Suppressor macrophage treated with lipopolysaccharide for 4 hours (primary cell): ENCODE measurements at places on chromosomes 5 and 9.

DNA sequence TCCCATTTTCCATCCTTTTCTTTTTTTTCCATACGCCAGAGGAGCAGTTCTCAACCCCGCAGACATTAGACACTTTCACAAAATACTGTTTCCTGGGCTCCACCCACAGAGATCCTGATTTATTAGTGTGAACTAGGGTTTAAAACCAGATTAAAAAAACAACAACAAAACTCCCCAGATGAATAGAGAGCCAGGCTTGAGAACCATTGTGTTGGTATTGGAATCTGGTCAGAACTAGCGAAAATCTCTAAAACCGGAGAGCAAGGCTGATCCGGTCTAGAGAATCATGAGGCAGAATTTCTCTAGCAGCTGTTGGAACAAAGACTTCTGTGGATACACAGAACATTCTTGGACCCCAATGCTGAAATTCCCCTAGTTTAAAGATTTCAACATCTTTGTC lies 173.0 kb downstream of the PCSK1 start:
- no peak for DNase-seq

- no peak for DNase-seq
These were observed 210.5 kb downstream of the FSTL4 start for GRCh38 chr5:133401731-133402347.

GRCh38 chr9:3875361-3876132 lies 349.7 kb upstream of the RFX3 start:
- DNase-seq, result peak; percentile 73

DNA sequence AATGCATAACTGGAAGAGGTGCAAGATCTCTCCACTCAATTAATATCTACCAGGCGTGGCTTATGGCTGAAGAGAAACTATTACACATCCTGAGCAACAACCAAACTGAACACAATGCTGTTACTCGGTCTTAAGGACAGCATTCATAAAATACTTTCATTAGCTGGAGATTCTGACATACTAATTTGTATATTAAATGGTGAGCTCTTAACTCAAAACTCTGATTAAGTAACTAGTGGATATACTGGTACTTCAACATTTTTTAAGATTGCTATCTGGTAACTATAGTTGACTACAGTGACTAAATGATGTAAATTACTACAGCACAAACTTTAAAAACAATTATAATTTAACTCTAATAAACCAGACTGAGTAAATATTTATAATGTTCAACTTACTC lies 15.8 kb downstream of the ZDHHC21 start:
- no peak for DNase-seq

GRCh38 chr5:177593511-177593910 lies 1.5 kb downstream of the TMED9 start:
- no peak for DNase-seq

DNA sequence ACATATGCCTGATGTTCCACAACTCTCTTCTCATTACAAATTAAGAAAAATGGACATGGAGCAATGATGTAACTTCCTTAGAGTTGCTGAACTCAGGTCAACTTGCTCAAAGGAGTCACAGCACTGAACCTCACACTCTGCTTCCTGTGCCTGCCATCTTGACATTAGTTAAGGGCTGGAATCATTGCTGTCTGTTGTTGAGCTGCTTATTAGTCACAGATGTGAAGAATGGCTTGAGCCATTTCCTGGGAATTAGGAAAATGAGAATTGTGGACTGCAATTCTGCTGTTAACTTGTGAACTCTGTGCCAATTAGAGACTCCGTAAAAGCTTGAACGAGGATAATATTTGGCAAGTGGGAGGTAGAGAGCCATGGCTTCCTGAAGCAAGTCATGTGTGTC lies 212.0 kb downstream of the ADAMTS12 start:
- DNase-seq, result no peak

- DNase-seq, result no peak
These were observed 86.1 kb downstream of the BARX1 start for GRCh38 chr9:93869088-93869487.

- DNase-seq, result no peak
These were observed 43.2 kb downstream of the WWC1 start for GRCh38 chr5:168334695-168335094.

GRCh38 chr5:60841361-60841760 lies 2.7 kb downstream of the ELOVL7 start:
- no peak for DNase-seq

GRCh38 chr5:54385994-54386393 lies 69.5 kb upstream of the HSPB3 start:
- no peak for DNase-seq

DNA sequence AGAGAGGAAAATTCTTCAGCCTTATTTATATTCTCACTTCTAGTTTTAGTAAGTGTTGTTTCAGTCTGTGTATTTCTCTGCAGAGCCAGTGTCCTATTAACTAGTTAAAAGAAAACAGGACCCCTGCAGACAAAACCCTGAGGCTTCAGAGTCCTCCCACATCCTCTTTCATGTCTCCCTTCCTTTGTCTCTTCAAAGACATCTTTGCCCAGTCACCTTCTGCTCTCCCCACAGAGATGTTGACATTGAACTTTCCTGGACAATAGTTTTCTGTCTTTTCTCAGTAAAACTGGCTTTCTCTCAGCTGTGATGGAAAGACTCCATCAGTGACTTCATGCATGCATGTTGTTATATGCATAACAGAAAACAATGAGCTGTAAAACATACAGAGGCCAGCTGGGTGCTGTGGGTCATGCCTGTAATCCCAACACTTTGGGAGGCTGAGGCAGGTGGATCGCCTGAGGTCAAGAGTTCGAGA lies 20.2 kb downstream of the GRAMD2B start:
- DNase-seq, result no peak

- no peak for DNase-seq
These were observed 162.6 kb downstream of the GLIS3 start for GRCh38 chr9:4137234-4137633.

- peak; percentile 24 for DNase-seq
These were observed 24.5 kb downstream of the SNX18 start for GRCh38 chr5:54541823-54542783.

- DNase-seq, result no peak
These were observed 59.4 kb upstream of the PTPN3 start for GRCh38 chr9:109557481-109557880.

- DNase-seq, result peak; percentile 68
These were observed 2.5 kb downstream of the PTGES2 start for GRCh38 chr9:128124873-128125579.

DNA sequence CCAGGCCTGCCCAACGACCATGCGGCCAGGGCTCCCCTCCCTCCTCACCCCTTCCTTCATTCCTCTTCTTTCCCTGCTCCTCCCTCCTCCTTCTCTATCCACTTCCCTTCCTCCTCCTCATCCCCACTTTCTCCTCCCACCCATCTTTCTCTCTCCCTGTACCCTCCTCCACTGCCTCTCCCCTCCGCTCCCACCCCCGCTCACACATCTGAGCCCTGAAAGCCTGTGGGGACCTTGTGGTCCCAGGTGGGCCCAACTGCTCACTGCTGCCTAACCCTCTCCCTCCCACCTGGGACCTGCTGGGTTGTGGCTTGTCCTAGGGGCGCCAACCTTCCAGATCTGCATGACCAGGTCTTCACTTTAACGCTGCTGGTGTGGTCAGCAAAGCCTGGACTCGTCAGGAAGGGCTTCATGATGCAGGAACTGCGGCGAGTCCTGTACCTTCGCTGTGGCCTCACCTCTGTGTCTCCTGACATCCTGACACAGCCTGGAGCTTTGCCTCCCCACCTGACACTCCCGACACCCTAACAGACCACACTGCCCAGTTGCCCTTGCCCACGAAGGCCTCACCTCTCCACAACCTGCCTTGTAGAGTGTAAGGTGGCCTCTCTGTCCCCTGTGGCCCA lies 34.6 kb downstream of the C5orf15 start:
- no peak for DNase-seq

DNA sequence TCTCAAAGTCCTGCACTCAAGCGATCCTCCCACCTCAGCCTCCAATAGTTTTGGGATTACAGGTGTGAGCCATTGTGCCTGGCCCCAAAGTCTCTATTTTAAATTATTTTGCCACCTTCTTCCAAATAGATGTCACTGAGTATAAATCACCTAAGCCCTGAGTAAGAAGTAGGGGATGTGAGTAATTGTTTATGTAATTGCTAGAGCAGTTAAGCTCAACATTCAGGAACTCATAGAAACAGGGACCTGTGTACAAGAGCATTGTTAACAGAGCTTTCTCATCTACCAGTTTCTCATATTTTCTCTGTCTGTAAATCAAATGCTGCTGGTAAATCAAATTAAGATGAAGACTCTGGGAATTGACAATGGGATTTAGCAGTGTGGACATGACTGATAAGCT lies 26.3 kb downstream of the CDK7 start:
- no peak for DNase-seq

DNA sequence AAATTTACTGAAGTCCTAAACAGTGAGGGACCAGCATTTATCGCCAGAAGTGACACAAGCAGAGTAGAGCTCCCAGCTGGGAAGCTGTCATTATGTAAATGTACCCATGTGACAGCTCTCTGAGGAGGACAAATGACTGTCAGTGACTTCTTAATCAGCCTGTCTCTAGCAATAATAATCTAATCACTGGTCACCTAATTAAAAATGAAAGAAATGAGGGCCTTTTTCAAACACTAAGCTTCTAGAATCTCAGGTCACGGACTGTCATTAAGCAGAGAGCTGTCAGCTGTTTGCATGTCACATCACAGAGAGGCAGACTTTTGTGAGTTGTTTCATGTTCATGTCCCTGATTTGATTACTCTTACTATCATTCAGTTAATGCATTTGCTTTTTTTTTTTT lies 77.9 kb upstream of the FBXL17 start:
- no peak for DNase-seq

DNA sequence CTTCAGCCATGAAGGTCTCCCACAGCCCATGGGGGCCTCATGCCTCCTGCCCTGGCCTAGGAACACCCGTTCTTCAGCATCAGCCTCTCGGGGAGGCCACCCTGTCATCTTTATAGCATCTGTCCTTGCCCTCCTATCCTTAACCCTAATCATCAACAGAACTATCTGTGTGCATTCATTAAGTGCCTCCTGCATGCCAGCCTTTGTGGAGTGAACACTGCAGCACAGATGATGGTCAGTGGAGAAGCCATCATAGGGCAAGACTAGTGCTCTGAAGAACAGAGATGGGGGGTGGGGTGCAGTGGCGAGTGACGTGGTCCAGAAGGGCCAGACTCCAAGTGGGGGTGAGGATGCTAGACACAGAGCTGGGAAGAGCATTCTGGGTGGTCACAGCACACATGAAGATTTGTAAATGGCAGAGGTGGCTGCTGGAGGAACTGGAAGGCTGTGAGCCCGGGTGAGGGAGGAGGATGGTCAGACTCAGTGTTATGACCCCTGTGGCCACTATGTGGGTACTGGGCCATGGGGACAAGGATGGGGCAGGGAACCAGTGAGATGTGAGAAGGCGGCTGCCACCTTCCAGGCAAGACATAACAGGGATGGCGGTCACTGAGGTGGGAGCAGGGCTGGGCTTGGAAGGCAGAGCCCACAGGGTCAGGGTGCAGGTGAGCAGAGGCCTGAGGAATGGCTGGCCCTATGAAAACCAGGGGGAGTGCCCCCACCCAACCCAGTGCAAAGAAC lies 3.6 kb upstream of the CARD19 start:
- no peak for DNase-seq

GRCh38 chr9:3777137-3777536 lies 251.3 kb upstream of the RFX3 start:
- DNase-seq, result no peak

DNA sequence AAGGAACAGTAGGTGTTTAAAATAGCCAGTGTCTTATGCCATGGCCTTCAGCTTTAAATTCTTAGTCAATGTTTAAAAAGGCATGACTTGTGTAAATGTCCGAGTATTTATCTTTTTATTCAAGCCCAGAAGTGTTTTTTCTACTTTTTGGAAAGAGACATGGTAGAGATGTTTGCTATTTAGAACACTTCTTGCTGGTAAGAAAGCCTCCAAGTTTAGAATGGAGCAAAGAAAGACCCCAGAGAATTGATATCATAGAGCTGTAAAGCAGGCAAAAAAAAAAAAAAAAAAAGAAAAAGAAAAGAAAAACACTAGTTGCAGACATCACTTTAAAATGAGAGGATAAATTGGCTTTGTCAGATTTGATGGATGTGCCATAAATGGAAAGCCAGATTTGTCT lies 375.1 kb downstream of the TMEM167A start:
- no peak for DNase-seq

GRCh38 chr5:73603998-73604397 lies 22.0 kb upstream of the ARHGEF28 start:
- peak; percentile 0 for DNase-seq

DNA sequence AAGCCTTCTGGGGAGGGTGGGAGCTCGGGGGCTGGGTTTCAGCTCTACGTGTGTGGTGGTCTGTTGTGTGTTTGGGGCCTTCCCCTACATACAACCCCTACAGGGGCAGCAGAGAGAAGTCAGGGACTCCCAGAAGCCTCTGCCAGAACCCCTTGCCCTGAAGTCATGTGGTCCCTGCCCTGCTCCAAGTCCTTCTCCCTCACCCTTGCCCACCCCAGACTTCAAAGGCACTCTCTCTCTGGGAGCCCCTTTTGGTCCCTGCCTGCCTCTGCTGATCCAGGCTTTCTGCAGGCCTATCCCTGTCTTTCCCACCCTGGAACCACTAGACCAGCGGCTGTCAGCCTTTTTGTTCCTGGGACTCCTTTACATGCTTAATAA lies 61.1 kb upstream of the PSD2 start:
- DNase-seq, result no peak

- DNase-seq, result peak; percentile 12
These were observed 107.4 kb downstream of the FBXO38 start for GRCh38 chr5:148491015-148491792.

- no peak for DNase-seq
These were observed 66.4 kb downstream of the SETX start for GRCh38 chr9:132288361-132288760.

DNA sequence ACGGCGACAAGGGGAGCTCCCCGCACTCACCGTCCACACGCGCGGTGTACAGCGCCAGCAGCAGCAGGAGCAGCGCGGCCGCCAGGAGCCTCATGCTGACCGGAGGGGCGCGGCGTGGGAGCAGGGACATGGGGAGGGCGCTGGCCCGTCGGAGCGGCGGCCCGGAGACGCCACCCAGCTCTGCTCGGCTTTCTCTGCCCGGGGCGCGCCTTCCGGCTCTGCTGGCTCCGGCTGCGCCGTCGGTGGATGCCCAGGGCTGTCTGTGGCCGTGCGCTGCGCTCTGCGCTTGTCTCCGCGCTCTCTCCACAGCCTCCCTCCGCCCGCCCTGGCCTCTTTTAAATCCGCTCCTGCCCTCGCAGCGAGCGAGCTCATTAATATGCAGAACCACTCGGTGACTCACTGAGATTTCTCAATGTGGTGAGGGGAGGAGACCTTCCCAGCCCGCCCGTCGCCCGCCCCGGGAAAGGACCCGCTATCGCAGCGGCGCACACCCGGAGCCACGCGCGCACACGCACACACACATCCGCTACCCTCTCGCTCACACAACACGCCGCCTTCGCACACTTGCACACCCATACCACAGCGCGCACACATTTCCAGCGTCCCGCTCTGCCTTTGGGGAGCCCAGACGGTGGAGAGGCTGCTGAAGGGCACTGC lies at the start of gene CXCL14:
CXCL14 (minus strand) TSS at position 307 of the 657 bp plus-strand sequence; CDS start at position 94, 213 bp downstream.
- DNase-seq, result peak; percentile 73

DNA sequence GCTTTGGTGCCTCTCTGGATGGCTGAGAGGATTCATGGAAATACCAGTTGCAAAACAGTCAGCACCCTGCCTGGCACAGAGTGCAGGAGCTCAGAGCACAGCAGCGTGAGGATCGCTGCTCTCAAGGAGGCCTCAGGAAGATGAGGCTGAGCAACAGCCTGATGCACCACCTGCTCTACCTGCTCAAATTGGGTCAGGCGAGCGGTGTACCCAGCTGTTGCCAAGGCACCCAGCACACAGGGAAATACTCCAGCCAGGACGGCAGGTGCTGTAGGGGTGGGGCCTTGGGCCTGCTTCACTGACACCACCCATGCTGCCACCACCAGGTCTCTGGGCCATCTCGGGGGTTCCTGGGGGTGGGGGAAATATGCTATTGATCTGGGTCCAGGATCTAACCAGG lies 4.3 kb downstream of the EEIG1 start:
- no peak for DNase-seq
